Activated CD4-positive, alpha-beta T cell treated with anti-CD3 and anti-CD28 coated beads, Interleukin-2, amount 10 ng/mL, durations not matched to agents 24 days and 14 days (primary cell): ENCODE measurements at places on chromosomes 11 and 22. TPM values are rescaled to one million over a fixed set of nuclear protein-coding genes. Genes with fewer than 3 reads are reported as not detected.

Gene EFCAB6
- 0.23 TPM in 1 of 2 replicates, not detected in the other for total RNA-seq

Gene PYGM
- 2.4 and 3.1 TPM in 2 replicates for total RNA-seq

DNA sequence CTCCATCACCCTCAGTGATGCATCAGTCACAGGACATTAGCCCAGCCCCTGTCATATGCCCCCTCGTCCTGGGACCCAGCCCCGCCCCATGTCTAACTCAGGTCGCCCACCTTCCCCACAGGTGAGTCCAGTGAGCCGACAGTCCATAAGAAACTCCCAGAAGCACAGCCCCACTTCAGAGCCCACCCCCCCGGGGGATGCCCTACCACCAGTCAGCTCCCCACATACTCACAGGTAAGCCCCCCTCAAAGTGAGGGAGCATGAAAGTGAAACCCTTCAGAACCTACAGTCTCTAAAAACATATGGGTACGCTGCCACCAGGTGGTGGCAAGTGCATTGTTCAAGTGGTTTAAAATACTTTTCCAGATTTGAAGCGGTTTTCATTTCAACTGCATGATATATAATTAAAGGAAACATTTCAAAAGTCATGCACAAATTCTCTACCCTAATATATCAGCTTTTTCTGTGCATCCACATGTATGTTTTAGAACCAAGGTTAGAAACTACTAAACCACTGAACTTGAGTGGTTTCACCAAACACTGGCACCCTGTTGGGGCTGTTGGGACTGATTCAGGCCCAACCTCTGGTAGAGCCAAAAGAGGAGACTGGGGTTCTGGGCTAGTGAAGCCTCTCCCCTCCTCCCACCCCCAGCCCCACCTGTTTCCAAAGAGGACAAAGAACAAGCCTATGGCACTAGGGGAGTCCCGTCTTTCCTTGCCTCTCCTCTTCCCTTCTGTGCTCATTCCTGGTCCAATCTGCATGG lies 17.3 kb downstream of the EPS8L2 start:
- peak; percentile 88 for DNase-seq

DNA sequence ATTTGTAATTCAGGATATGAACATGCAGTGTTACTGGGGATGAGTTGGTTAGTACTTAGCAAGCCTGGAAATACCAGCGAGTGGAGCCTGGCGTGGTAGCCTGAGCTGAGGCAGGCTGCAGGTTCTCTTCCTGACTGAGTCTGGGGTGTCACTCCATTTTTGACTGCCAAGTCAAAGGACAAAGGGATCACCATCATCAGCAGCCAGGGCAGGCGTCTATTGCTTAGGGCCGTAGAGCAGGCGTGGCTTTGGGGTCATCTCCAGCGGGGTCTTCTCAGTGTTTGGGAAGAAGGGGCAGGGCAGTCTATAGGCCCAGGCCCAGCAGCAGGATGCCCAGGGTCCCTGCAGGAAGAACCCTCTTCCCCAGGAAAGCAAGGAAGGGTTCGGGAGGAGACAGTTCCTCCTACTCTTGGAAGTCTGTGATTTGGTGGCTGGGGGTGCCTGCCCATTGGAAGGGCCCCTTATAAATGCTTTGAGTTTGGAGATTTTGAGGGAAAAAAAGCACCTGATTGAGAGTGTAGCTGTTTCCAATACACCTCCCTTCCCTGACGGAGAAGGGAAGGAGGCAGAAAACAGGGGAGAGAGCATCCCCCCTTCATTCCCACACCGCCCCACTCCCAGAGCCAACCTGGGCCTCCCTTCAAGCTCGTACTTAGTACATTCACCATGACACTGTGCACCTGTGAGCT lies 51.5 kb upstream of the SPATA19 start:
- DNase-seq: no peak

- no peak for DNase-seq
Observed at GRCh38 chr22:37331856-37332536, 49.7 kb downstream of the CYTH4 start.

- DNase-seq: peak; percentile 96
Observed at GRCh38 chr22:45318168-45318557, 8.4 kb downstream of the FAM118A start.

Gene XBP1
- total RNA-seq: 133 and 135 TPM in 2 replicates

- DNase-seq: no peak
Observed at GRCh38 chr22:29030618-29031226, 30.9 kb downstream of the C22orf31 start.

Gene PDE3B
- total RNA-seq: 49.3 and 52.8 TPM in 2 replicates

GRCh38 chr11:3632070-3632660 lies 9.6 kb downstream of the ART5 start:
- DNase-seq: no peak

DNA sequence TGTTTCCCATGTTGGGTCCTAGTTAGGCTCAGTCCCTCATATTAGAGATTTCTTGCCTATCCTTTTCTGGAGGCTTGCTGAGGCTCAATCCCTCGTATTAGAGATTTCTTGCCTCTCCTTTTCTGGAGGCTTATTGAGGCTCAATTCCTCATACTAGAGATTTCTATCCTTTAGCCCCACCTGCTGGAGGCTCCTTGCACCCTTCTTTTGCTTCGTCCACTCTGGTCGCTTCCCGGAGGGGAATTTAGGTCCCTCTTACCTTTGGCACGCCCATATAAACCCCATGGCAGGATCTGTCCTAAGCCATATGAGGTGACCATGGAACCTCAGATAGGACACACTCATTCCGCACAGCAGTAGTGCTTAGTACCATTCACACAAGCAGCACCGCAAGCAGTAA lies 15.9 kb downstream of the CYP2D6 start:
- DNase-seq: no peak

DNA sequence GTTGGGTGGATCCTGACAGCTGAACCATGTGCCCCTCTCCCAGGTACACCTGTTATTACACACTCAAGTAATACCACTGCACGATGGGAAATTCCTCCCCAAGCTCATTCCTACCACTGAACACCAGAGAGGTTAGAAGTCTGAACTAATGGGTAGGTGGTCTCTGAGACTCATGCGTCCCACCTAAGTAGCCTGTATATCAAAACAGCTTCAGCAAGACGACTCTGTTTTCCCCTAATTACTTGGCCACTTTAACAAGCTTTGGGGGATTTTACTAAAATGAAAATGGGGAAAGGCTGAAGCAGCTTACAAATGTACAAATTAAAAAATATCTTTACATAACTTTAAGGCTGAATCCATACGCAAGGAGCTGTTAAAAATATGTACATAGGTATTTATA lies 29.4 kb downstream of the LGR4 start:
- no peak for DNase-seq

DNA sequence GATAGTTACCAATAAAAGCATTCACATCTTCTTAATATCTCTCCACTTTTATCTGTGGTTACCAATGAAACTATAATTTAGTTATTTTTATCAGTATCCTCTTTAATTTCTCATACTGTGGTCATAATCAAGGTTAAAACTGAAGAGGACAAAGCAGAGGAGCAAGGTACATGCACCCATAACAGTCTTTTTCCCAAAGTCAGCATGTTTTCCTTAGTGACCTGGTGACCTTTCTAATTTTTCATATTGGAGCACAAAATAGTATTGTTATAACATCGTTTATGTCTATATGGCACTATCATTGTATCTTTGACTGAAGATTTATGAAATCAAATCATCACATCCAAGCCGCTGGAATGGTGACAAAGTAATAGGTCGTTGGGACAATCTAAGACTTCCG lies 51.5 kb upstream of the CHORDC1 start:
- DNase-seq: no peak

Gene DDTL
- 5.0 TPM in 2 replicates for total RNA-seq

DNA sequence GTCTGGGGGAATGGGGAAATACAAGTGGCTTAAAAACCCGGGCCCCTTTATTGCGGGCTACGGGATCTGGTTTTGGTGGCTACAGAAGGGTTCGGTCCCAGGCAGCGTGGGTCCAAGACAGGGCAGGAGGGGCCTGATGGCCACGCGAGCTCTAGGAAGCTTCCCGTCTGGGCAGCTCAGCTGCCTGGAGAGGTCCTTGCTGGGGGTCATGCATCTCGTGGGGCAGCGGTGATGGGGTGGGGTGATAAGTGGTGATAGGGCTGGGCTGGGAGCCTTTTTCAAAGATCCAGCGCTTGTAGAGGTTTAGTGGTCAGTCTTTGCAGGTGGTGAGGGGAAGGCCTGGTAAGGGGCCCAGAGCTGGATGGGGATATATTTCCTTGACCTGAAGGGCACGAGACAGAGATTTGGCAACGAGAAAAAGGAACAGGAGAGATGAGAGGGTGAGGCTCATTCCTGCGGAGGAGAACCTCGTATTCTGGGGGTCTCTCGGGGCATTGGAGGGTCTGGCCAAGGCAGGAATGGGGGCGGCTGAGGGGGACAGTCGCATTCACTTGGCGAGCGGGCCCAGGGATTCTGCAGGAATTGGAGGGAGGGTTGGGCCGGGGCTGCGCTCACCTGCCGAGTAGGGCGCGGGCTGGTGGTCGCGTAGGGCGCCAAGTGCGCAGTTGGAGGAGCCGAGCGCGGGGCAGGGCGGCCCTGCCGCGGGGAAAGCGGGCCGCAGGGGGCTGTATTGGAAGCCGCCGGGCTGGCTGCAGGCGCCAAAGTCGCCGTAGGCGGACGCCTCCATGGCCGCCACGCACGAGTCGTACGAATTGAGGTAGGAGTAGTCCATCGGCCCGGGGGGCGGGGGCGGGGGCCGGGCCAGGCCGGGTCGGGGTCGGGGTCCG lies 560 bp downstream of the PHOX2A start:
- DNase-seq: no peak

- no peak for DNase-seq
Observed at GRCh38 chr22:45880716-45881523, 96.0 kb downstream of the WNT7B start.

DNA sequence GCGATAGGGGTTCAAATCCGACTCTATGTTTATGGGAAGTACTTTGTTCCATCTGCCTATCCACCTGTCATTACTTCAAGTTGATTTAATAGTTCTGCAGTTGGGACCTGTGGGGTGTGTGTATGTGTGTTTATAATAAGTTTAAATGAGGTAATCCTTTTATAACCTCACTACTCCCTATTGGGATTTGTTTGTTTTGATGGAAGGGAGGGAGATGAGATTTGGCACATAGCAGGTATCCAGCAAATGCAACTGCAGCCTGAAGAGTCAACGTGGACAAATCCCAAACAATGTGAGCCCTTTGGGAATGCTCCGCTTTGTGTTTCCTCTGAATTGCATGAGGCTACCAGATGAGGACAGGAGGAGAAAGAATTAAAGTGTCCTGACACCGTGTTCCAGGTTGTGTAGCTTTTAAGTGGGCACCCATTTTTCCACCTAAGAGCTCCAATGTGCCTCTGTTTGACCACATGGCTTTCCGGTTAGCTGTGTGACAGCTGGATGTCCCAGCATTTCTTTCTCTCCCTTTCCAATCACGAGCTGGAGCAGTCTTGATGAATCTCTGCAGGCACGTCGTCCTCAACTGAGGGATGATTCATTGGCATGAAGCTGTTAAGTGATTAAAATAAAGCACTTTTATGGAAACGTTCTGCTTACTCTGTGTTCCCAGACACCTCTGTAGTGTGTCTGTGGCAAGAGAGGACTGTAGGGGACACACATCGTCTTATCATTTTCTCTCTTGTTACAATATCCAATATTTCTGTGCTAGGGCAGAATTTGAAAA lies 610.7 kb downstream of the NTM start:
- DNase-seq: no peak

- no peak for DNase-seq
Observed at GRCh38 chr11:57269571-57270021, 32.5 kb upstream of the APLNR start.

DNA sequence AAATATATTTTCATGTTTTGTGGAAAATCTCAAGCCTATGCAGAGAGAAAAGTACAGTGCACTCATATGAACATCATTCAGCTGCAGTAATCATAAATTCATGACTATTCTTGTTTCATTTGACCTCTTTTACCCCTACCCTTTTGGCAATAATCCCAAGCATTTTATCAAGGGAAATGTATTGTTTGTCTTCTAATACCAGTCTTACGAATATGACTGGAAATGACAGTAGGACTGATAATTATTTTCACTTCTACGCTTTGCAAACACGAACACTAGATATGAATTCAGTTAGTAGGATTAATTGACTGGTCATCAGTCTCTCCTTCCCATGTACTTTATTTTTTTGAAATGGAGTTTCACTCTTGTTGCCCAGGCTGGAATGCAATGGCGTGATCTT lies 90.3 kb downstream of the MTMR3 start:
- DNase-seq: no peak

- no peak for DNase-seq
Observed at GRCh38 chr22:45893516-45893915, 83.4 kb downstream of the WNT7B start.

DNA sequence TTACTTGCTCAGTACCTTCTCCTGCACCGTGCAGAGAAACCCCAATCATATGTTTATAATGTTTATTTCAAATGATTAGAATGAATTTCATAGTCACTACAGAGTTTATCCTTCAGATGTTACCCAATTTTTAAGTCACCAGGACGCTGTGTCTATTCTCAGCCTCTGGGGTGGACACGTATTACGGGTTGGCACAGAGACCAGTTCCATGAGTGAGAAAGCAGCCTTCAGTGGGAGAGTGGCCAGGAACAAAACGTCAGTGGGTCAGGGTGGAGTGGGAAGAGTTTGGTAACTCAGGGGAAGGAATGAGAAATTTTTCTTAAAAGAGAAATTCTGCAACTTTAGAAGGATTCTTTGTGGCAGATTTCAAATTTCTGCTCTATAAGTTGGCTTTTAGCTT lies 77.1 kb upstream of the MTMR2 start:
- DNase-seq: no peak

DNA sequence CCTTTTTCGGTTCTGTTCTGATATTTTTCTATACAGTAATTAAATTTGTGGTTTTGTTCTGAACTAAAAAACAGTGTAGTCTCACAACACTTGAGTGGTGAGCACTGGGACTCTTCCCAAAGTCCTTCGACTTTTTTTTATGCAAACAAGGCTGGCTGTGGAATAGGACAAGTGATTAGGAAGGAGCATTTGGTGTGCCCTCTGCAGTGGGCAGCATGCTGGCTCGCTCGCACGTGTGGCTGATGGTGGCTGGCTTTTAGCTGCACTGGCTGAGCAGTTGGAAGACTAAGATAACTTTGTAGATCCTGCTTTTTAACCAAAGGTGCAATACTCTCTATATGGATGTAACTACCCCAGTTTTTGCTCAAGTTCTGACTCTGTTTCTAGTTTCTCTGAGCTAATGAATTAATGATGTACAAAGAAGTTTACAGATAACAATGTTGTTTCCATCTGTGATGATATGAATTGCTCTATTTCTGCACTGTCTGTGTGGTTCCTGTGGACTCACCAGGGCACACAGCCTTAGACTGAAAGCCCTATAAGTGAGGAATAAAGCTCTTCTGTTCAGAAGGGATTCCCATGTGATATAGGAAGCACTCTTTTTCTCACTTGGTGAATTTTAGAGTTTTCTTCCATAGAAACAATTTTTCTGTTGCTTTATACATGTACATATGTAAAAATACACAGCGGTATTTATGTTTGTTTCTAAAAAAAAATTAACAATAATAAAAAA lies 143.1 kb upstream of the RASSF10 start:
- no peak for DNase-seq

DNA sequence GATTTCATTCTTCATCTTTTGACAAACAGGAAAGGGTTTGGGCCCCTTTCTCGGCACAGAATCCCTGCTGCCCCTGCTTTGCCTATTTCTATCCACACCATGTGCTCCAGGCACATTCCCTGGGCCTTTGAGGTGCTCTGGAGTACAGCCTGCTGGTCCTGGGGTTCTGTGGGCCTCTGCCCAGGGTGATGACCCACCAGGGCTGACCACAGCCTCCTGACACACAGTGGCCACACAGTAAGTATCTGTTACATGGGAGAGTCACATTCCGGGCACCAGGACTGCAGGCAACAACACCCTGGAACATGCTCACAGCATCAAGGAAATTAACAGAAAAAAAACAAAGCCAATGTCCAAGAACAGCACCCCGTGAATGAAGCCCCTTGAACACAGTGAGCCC lies 39.1 kb downstream of the SCUBE2 start:
- no peak for DNase-seq
